ENCODE measurements at places on chromosomes 3 and 15.

DNA sequence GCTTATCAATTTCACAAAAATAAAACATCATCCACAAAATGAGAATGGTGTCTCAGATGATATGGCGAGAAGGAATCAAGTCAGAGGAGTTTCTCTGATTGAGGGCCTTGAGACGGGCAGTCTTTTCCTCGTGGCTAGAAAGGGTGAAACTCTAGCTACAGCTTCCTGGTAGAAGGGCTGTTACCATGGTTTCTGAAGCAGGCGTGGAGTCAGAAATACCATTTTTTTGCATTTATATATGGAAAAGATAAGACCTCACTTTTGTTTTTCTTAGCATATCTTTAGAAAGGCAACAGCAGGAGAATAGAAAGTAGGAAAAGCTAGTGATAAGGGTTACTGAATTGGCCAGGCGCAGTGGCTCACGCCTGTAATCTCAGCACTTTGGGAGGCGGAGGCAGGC lies 17.3 kb upstream of the SAMD7 start:
- H3K36me3 ChIP-seq: no peaks in the 10 kb centered on the region
- DNase-seq: no peak
- no peaks in the 10 kb centered on the region for H3K27me3 ChIP-seq

DNA sequence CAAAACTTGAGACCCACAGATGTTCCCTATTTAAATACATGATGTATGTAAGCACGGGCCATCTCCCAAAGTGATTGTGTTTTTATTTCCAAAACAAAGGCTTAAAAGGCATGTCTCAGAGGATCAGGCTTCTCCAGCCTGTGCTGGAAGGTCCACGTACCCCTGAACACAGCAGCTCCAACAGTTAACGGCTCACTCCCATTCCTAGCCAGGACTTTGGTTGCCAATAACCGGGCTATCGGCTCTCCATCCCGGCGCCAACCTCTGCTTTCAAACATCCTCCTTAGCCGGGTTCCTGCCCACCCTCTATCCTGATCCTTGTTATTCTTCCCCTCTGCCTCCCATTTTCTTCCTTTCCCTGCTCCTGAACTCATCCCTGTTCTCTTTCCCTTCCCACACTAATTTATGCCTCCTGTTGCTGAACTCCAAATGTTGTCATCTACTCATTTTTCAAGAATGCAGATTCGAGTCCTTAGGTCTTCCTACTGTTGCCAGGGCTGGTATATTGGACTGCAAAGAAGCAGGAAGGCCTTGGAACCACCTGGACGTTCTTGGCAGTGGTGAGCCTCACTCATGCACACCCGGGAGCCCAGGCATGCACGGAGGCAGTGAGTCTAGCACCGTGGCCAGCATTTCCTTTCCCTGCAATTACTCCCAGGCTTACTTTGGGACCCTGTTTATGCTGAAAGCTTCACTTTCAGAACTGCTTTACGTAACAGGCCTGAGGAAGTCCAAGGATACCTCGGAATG lies 128.4 kb upstream of the RAD18 start:
- H3K4me1 ChIP-seq: no peaks in the 10 kb centered on the region
- no peaks in the 10 kb centered on the region for H3K36me3 ChIP-seq

DNA sequence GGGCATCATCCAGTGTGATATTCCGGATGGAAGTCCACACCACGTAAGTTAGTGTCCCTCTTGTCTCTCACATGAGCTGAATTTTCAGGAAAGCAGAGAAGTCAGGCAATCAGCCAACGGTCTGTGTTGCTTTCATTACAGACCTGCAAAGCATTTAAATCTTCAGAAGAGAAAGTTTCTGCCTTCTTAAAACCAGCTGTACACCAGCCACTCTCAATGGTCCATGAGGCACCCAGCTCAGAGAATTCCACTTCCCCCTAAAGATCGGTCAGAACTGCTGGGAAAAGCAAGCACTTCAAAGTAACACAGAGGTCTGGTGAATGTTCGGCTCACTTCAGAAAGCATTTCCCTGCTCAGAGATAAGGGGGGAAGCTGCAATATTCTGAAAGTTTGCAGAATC lies 903.7 kb downstream of the EPHA3 start:
- H3K27me3 ChIP-seq: no peaks in the 10 kb centered on the region
- H3K27ac ChIP-seq: no peak overlapping the region
- peaks cover 6% of the 10 kb centered on the region for H3K4me1 ChIP-seq
- no peak overlapping the region for H3K4me3 ChIP-seq
- no peak for DNase-seq

- H3K4me3 ChIP-seq: peak overlapping the region; percentile 93
- H3K27me3 ChIP-seq: no peaks in the 10 kb centered on the region
- peaks cover 35% of the 10 kb centered on the region for H3K4me1 ChIP-seq
- peaks cover under 1% of the 10 kb centered on the region for H3K36me3 ChIP-seq
- peak overlapping the region; percentile 99 for H3K27ac ChIP-seq
Measured at GRCh38 chr3:100402256-100402655, 917 bp downstream of the LNP1 start.

DNA sequence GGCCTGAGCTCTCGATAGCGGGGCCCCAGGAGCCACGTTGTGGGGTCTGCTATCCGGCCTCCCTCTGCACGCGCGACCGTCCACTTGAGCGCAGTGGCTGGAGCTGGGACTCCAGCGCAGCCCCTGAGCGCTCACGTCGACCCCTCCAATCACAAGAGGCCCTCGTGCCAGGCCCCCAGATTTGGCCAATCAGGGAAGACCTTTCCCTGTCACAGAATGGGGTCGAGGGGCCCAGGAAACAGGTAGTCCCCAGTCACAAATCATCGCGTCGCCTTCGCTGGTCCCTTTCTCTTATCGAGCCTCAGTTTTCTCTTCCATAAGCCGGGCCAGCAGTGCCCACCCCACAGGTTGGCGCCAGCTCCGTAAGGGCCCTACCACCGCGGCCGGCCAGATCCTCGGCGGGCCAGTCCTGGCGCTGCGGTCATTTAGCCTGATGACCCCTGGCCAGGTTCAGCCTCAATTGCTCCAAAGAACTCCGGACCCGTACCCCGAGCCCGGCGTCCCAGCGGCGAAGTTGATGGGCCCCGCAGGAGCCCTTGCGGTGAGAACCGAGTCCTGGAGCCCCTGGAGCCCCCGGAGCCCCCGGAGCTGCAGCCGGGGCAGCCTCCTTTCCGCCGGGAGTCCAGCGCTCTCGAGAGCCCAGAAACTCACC lies 435 bp downstream of the ALDH1L1 start:
- H3K27me3 ChIP-seq: peaks cover 62% of the 10 kb centered on the region
- no peak overlapping the region for H3K27ac ChIP-seq
- H3K36me3 ChIP-seq: no peaks in the 10 kb centered on the region

DNA sequence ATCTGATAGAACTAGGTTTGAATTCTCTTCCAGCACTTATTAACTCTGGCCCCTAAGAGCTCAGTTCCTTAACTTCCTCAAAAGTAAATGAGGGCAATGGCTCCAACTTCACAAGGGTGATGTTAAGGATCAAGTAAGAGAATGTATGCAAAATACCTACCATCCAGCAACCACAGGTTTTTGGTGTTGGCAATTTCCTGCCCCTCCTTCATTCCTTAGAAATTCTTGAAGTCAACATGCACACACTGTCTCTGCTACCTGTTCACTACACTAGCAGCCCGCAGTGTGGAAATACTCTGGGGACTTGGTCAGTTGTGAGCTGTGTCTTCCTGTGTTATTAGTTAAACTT lies 5.0 kb downstream of the ZBED2 start:
- no peak for DNase-seq
- H3K36me3 ChIP-seq: no peaks in the 10 kb centered on the region
- no peaks in the 10 kb centered on the region for H3K27me3 ChIP-seq
- H3K27ac ChIP-seq: no peak overlapping the region
- peaks cover 61% of the 10 kb centered on the region for H3K4me1 ChIP-seq
- no peak overlapping the region for H3K4me3 ChIP-seq
